ENCODE measurements at places on chromosomes 16 and 17. TPM values are rescaled to one million over a fixed set of nuclear protein-coding genes. Genes with fewer than 3 reads are reported as not detected.

The ORC6 gene
- total RNA-seq: not detected

The ENDOV gene
- total RNA-seq: 20.1 TPM

DNA sequence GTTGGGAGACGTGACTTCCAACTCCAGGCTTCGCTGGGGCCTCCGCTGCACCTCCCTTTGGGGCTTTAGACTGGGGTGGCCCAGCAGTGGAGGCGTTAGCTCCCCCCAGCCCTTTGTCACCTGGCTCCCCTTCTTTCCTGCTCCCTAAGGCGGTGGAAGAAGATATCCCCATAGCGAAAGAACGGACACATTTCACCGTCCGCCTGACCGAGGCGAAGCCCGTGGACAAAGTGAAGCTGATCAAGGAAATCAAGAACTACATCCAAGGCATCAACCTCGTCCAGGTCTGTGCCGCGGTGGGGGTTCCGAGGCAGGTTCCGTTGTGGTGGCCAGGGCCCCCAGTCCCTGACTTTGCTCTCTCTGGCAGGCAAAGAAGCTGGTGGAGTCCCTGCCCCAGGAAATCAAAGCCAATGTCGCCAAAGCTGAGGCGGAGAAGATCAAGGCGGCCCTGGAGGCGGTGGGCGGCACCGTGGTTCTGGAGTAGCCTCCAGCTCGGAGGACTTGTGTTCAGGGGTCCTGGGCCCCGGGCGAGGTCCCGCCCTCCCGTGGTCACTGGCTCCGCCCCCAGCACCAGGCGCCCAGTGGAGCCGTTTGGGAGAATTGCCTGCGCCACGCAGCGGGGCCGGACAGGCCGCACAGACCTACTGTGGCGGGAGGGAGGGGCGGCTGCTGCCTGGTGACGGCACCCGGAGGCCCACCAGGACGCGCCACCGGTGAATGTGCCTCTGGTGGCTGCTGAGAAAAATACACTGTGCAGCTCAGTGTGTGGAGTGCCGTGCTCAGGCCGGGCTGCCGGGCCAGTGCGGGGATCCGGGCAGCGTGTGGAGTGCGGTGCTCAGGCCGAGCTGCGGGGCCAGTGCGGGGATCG is 3.8 kb downstream of the MRPL12 start:
- no peak for DNase-seq

GRCh38 chr16:11025120-11025531 is 80.8 kb downstream of the CLEC16A start:
- no peak for DNase-seq

- no peak for DNase-seq
Observed at GRCh38 chr16:66154801-66155200, 211.7 kb upstream of the CDH5 start.

All from lower leg skin (tissue), 4 donors.